ENCODE measurements at places on chromosomes 2 and 18. TPM values are rescaled to one million over a fixed set of nuclear protein-coding genes. Genes with fewer than 3 reads are reported as not detected.

The PSMD1 gene
- total RNA-seq, result 124 TPM

The IL1F10 gene
- not detected for total RNA-seq

The TMEM17 gene
- total RNA-seq, result 5.1 TPM

The OXER1 gene
- not detected for total RNA-seq

The SLC66A3 gene
- total RNA-seq, result 36.6 TPM

The ITPRIPL1 gene
- total RNA-seq, result not detected

The LRATD1 gene
- 0.03 TPM for total RNA-seq

The RTP5 gene
- total RNA-seq, result not detected
